Stimulated activated CD4-positive, alpha-beta T cell treated with anti-CD3 and anti-CD28 coated beads, Interleukin-1b, Interleukin-23, amount 100 ng/mL, for 1 hour (primary cell): ENCODE measurements at places on chromosomes 2 and 18.

DNA sequence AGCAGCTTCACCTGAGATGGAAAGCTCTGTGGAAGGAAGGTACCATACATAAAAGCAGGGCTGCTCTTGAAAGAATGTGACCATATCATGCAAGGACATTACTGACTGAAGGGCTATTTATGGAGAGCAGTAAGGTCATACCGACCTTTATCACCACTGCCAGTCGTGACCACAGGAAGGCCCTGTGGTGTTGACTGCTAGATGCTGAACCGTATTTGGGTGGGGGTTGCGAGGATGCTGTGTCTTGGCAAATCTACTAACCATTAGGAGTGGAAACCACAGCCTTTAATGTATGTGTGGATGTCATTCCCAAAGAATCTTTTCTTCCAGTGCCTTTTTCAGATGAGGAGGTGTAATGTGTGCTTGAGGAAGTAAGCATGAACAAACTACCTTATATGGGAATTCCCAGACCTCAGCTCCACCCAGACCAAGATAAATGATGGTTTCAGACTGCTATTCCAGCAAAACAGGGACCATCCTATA, 60.8 kb downstream of the LIMS1 start:
- DNase-seq = no peak

GRCh38 chr18:45619826-45620201, 4.5 kb downstream of the SLC14A2 start:
- DNase-seq = no peak

- no peak for DNase-seq
Observed at GRCh38 chr2:196131949-196132925, 39.1 kb downstream of the STK17B start.

GRCh38 chr2:48860380-48860779, 104.9 kb upstream of the LHCGR start:
- DNase-seq = no peak

GRCh38 chr2:238938003-238938400, 90.1 kb downstream of the TWIST2 start:
- DNase-seq = no peak

DNA sequence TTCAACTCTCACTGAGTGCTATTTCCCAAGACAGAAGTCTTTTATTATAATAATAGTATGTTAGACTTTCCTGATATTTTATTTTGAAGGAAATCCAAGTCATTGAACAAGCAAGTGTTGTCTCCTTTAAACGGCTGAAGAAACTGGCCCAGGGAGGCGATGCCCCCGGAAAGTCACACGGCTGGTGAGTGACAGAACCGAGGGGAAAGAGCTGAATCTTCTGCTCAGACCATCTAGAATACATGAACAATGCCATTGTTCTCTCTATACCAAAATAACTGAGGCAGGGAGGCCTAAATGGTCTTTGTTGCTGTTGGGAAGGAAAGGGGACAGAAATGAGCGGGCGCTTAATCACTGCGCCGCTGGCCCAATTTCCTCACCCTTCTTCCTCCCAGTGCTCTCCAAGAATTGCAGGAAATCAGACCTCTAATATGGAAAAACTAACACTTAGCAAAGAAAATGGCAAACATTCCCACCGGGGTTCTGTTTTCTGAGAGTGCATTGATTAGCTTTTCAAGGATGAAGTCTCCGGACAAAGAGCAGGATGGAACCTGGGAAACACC, 101.5 kb downstream of the KLF7 start:
- no peak for DNase-seq

GRCh38 chr2:152609699-152610098, 107.6 kb downstream of the PRPF40A start:
- no peak for DNase-seq

DNA sequence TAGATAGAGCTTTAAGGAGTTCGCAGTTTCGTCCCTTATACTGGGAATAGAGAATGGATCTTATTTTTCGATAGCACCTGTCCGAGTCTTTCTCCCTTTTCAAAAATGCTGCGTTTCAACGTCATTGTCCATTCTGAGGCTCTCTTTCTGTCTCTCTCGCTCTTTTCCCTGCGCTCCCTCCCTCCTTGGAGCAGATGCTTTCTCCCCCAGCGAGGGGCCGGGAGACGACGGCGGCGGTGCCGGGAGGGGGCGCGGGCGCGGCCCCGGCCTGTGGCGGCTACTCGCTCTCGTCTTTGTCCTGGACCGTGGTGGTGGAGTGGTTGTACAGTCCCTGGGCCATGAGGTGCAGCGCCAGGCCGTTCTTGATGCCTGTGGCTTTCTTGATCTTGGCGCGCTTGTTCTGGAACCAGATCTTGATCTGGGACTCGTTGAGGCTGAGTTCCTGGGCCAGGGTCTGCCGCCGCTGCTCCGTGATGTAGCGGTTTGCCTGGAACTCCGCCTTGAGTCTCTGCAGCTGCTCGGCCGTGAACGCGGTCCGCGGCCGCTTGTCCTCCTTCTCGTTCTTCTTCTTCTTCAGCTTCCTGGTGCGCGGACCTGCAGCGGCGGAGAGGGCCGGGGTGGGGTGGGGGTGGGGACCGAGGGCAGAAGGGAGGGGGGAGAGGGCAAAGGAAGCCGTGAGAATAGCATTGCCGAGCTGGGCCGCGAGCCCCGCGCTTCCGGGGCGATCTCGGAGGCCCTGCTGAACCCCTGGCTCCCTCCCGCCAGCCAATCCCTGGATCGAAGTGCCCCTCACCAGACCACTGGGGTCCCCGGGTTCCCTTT, 4.6 kb downstream of the EN1 start:
- no peak for DNase-seq

DNA sequence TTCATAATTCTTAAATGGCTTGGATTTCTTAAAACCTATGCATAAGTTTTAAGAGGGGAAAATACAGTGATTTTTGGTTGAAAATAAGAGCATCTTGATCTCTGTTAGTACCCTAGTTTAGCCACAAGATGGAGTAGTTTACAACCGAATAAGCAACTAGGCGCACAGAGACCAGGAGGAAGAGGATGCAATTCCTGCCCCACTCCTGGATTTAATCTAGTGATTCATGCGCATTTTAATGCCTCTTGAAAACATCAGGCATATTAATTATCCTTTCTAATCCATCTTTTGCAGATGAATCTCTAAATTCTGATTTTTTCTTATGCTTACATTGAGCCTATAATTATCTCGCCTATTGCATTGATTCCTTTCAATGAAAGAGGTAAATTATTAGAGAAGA, 76.7 kb downstream of the MRPS9 start:
- DNase-seq = no peak

- DNase-seq = no peak
Observed at GRCh38 chr18:76376668-76377358, 118.2 kb downstream of the ZNF516 start.

DNA sequence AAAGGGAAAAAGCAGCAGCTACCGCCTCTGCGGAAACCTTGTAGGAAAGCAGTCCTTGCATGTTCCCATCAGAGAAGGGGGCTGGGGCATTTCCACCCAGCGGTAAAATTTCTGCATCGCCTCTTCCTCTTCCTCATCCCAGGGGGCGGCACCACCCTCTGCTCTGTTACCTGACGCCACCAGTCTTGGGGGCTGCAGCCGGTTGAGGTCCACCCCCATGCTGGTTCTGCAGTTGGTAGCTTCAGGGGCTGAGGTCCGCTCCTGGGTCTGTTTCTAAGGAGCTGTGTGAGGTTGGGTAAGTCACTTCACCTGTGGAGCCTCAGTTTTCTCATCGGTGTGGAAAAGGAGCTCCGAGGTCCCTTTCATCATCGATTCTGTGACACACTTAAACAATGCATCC, 14.2 kb upstream of the AGAP1 start:
- DNase-seq = no peak

DNA sequence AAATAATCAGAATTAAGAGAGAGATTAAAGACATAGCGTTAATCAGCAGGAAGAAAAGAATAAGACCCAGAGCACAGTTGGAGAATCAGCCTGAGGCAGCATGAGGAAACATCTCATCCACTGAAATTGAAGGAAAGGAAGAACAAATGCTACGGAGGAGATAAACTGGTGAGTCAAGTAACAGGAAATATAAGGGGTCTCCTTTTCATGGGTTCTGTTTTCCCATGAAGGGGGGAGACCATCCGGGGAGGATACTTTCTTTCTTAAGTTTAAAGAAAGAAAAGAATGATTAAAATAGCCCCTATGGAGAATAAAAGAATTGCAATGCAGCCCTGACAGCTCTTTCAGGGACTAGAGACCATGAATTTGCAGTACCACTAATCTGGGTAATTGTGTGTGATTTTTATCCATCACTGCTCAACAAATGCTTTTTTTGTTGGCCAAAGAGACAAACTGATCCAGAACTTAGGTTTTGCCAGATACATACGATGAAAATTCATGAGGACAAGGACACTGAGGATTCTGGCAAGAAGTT, 17.7 kb downstream of the ROCK2 start:
- DNase-seq = no peak

DNA sequence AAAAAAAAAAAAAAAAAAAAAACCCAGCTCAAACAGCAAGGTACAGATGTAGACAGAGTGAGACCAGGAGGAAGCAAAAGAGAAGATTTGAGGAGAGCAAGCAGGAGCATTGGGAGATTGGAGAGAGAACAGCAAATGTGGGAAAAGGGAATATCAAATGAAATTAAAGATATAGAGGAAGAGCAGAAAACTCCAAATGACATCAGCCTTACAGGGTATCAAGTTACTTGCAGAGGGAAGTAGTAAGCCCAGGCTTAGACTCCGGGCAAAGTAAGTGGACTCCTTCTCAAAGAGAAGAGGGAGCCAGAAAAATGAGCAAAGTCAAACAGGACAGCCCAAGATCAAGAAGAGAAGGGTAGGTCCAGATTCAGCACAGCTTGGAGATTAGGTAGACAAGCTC, 93.3 kb upstream of the PPP1CB start:
- DNase-seq = no peak

GRCh38 chr2:142840436-142840835, 37.0 kb upstream of the KYNU start:
- no peak for DNase-seq

DNA sequence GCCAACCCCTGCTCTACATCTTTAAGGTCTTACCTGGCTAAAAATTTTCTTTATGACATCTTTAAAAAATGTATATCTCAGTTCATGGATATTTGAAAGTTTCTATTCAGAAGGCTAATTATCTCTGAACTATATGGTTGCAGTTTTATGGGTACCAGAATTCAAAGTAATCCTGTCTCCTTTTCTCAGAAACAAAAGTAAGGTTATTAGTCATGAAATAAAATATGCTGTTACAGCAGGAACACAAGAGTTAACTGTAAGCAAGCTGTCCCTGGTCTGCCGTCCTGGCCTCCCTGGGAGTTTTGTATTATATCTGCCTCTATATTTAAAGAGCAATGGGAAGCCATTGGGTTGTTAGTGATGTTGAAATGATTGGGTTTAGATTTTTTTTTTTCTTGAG, 34.0 kb downstream of the SLC4A1AP start:
- DNase-seq = no peak

DNA sequence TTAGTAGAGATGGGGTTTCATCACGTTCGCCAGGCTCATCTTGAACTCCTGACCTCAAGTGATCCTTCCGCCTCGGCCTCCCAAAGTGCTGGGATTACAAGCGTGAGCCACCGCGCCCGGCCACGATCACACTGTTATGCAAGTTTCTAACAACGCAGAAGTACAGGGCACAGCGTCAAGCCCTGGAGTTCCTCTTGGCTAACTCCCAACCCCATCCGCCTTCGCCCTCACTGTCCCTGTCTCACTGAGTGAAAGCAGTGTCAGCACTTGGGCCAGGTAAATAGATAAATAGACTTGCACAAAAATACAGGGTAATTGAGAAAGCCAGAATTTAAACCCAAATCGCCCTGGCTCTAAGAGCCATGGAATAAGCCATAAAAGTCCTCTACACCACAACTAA, 111.7 kb downstream of the ACVR1 start:
- DNase-seq = no peak

DNA sequence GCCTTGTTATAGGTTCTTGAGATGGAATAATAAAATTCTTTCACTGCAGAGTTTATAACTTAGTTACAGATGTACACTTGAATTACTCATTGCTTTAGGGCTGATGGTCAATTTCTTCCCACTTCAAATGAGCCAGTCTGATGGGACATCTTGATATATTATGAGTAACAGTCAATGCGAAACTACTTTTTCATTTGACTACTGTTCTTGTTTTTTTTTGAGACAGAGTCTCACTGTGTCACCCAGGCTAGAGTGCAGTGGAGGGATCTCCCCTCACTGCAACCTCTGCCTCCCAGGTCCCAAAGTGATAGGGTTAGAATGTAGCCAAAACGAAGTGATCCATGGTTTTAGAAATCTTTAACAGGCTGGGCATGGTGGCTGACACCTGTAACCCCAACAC, 57.1 kb downstream of the ST3GAL5 start:
- DNase-seq = no peak

GRCh38 chr2:241516520-241516965, 8.2 kb upstream of the STK25 start:
- no peak for DNase-seq

DNA sequence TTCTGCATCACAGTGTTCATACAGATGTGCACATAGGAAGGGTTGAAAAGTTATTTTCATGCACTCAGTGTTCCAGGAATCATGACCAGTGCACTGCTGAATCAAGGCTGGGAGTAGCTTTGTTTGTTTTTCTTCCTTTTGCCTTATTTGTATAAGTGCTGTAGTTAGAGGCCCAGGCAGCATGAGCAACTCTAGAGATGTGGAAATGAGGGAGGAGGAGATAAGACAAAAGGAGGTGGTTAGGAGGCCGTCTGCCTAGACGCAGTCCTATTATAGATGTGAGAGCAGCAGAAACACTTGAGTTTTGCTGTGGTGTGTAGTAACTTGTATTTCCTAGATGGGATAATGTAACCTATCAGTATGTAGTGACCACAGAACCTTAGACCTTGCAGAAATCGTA, 264.3 kb upstream of the RASGRP3 start:
- no peak for DNase-seq
